ENCODE measurements at places on chromosomes 5 and 9. TPM values are rescaled to one million over a fixed set of nuclear protein-coding genes. Genes with fewer than 3 reads are reported as not detected.

GNAQ gene
- 63.6 TPM for total RNA-seq

DNA sequence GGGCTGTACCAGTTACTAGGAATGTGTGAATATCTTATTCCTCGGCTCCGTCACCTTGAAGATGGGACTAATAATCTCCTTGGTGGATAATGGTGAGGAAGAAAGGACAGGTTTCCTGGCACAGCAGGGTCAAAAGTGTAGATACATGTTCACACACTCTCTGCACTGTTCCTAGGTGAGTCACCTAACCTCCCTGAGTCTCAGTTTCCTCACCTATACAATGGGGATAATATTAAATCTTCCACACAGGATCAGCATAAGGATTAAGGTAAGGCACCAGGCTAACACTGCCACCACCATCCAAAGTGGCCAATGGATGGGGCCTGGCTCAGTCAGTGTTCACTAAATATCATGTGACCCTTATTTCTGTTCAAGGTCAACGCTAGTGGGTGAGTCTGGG lies 66.9 kb downstream of the PSMB7 start:
- no peak for DNase-seq

DNA sequence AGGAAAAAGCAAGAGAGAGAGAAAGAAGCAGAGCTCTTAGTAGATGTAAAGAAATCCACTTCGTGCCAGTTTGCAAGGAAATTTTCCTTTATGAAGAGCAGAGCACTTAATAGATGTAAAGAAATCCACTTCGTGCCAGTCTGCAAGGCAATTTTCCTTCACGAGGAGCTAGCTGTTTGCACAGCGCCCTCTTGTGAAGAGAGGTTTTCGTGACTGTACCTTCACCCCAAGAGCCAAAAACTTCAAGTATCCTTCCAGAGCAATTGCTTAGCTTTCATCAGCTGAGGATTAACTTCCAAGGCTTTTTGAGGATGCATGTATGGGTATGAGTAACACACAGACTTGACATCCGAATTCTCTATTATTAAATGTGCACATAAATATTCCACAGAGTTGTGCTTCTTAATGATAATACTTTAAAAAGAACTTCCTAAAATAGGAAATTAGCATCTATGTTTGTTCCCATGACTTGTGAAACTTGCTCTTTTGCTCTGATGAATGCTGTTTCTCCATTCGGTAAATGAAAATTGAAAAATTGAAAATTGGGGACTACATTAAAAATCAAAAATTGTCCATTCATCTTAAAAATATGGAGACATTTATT lies 525.6 kb downstream of the PDE4D start:
- DNase-seq, result peak; percentile 66

SLC36A3 gene
- not detected for total RNA-seq

DNA sequence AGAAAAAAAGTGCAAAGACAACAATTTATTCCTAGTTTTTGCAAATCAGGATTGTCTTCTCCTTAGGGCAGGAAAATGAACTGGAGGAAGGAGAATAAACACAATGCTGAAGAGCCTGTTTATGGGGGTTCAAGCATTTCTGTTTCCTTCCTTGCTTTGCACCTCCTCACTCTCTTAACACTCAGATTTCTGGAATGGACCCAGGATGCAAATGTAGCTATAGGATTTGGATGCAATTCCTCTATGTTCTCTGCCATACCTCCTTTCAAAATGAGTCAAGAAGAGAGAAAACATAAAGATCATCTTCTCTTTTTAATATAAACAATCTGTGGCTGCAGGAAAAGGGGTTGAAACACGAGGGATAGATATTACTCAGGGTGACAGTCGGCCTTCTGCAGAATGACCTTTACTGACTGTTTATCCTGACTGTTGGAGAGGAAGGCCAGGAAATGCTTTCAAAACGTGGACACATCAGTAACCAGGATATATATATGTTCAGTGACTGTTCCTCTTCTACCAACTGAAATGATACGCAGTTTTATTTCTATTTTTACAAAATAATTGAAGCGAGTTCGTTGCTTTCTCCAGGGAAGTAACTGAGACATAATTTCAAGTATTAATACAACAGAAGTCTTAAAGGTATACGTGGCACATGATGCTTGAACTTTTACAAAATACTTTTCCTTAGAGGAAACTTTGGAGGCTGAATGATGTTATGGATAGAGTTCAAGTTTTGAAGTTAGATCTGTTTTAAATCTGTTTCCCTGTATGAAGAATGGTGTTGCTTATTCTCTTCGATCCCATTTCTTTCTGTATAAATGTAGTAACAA lies 44.4 kb downstream of the ACTBL2 start:
- peak; percentile 87 for DNase-seq

- DNase-seq, result no peak
Measured at GRCh38 chr5:147611483-147611882, 101.6 kb upstream of the DPYSL3 start.

GRCh38 chr9:13804532-13804931 lies 509.4 kb downstream of the NFIB start:
- peak; percentile 17 for DNase-seq

DNA sequence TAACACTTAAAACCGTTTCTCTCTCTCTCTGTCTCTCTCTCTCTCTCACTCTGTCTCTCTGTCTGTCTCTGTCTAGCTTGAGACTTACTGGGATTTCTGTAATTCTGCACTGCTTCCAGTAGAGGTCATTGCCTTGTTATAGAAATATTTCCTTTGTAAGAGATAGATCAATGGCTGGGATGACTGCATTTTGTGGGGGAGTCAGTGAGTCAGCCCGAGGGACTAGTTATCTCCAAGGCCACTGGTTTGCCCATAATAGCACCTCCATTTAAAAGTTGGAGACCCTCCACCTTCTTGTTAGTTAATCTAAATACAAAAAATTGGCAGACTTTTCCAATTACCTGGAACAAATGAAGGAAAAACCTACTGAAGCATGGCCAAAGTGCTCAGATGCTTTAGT lies 547.2 kb downstream of the LRRC70 start:
- DNase-seq, result peak; percentile 33

ARSK gene
- total RNA-seq, result 22.0 TPM

- no peak for DNase-seq
Measured at GRCh38 chr9:134593286-134594077, 48.1 kb upstream of the COL5A1 start.

FBXL7 gene
- total RNA-seq, result 4.4 TPM

FIBCD1 gene
- 1.1 TPM for total RNA-seq

HAVCR2 gene
- under 0.01 TPM for total RNA-seq

- no peak for DNase-seq
Measured at GRCh38 chr5:98769959-98770208, 3.6 kb upstream of the RGMB start.

GRCh38 chr5:13553896-13554295 lies 390.6 kb downstream of the DNAH5 start:
- DNase-seq, result no peak

- DNase-seq, result peak; percentile 7
Measured at GRCh38 chr5:82812575-82812974, 264.6 kb downstream of the TMEM167A start.

DNA sequence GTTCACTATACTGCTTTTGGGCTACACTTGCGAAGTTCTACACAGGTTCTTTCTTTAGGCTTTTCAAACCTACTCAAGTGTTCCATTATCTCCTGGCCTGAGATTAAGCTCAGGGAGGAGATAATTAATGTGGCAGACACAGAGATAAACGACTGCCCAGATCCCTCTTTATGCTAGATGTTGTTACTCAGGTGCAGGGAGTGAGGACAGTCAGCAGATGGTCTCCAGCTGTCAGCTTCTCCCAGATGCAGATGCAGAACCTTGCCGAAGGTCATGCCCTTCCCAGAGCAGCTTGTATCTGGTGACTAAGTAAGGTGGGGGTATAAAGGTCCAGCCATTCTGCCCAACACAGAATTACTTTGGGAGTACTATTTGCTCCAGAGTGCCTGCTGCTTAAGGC lies 166.2 kb downstream of the ZNF462 start:
- DNase-seq, result no peak

GRCh38 chr5:148623101-148623500 lies 31.2 kb downstream of the HTR4 start:
- DNase-seq, result no peak

GRCh38 chr5:128426090-128426534 lies 111.9 kb downstream of the FBN2 start:
- DNase-seq, result no peak

ANKRD34B gene
- not detected for total RNA-seq

- DNase-seq, result peak; percentile 24
Measured at GRCh38 chr9:127076860-127077643, 45.4 kb downstream of the ANGPTL2 start.

All from IMR-90 (cell line).